CD4-positive, alpha-beta T cell treated with Interleukin-12 subunit alpha and Interleukin-12 subunit beta, for 1 hour (primary cell): ENCODE measurements at places on chromosomes 1 and 21.

GRCh38 chr1:81071969-81072753 lies 728.6 kb upstream of the ADGRL2 start:
- no peak for DNase-seq

DNA sequence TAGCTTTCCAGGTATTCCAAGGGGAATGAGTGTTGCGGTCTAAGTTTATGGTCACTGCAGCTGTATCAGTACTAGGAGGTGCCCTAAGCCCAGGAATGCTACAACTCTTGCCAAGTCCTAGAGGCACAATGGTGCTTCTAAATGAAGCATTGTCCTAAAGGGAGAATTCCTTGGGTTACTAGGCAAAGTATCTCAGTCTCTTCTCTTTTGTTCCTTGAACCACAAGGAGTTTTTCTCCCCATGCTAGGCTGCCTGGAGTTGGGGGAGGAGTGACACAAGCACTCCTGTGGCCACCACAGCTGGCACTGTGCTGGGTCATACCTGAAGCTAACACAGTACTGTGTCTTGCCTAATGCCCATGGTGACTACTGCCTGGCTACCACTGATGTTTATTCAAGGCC lies 50.7 kb downstream of the KMO start:
- no peak for DNase-seq

GRCh38 chr1:1230656-1231399 lies 973 bp downstream of the SDF4 start:
- no peak for DNase-seq

DNA sequence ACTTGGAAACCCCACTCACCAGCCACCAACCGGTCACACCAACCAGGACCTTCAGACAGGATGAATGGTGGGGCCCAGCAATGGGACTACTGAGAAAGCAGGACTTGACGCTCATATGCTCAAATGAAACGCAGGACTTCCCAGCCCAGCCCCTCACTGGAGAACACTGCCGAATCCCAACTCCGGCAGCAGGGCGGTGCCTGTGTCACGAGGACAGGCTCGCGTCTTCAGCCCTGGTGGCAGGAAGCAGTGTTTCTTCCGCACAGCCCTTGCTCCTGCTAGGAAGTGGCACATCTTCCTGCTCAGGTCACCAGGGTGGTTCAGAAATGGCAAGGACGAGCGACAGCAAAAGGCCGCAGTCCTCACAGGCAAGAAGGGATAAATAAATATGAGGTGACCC lies 38.9 kb downstream of the CD58 start:
- no peak for DNase-seq

GRCh38 chr1:209643285-209644020 lies 8.8 kb downstream of the LAMB3 start:
- no peak for DNase-seq

DNA sequence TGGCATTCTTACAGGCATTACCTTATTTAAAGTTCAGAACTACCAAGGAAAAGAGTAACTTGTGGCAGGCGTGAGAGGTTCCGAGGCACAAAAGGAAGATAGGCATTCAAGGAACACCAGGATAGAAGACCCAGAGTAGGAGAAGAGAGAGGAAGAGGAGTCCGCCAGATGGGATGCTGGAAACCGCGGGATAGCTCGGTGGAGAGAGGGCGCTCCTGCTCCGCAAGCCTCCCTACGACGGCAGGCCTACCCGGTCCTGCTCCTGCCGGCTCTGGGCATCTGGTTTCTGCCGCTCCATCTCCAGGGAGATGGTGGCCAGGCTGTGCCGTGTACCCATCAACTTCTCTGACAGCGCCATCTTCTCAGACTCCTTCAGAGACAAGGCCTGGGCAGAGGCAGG lies 5.4 kb upstream of the NBPF1 start:
- DNase-seq: no peak

GRCh38 chr1:6694121-6694713 lies 7.4 kb downstream of the DNAJC11 start:
- no peak for DNase-seq

DNA sequence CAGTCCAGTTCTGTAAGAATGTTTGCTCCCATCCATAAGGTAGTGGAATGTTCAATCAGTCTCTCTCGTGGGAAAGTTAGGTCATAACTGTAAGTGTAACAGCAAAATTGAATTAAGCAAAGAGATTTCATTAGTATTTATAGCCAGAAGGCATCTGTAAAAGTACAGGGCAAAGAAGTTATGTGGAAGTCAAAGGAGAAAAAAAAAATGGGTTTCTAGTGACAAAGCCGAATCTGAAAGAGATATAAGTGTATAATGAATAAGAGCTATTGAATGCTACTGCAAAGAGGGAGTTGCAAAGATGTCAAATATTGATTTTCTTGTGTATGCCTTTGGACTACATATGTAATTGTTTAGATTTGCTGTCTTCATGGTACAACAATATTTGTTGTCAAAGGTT lies 47.4 kb upstream of the FOXD3 start:
- no peak for DNase-seq

DNA sequence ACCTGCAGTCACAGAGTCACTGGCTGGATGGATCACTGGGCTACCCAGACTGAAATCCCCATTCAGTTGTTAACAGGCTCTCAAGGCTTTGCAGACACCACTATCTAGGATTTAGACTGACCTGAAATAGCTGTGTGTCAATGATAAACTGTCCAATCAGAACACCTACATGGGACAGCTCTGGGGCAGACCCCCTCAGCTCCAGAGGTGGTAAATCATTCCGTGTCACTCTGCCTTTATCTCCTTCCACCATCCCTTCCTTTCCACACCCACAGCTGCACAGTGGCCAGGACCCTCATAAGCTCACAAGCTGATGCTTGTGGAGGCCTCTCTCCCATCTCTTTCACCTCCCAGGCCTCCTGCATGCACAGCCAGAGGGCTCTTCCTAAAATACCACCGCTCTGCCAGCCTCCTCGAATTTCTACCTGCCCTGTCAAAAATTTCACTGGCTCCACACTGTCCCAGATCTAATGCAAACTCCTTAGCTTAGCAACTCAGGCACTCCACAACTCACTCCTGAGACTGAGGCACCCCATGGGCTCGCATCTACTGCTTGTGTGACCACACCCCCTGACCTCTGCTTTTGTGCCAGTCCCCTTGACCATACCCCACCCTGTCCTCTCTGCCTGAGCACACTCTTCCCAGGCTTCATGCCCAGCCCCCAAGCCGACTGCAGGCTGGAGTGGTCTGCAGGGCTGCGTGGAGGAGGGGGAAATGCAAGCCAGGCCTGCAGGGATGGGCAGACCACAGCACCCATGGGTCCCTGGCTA lies 5.8 kb downstream of the CAPZB start:
- no peak for DNase-seq

DNA sequence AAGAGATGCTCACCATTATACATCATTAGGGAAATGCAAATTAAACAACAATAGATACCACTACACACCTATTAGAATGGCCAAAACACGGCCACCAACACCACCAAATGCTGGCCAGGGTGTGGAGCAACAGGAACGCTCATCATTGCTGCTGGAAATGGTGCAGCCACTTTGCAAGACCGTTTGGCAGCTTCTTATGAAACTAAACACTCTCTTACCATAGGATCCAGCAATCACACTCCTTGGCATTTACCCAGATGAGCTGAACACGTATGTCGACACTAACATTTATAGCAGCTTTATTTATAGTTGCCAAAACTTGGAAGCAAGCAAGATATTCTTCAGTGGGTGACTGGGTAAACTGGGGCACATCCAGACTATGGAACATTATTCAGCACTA lies 28.9 kb upstream of the ADARB1 start:
- DNase-seq: no peak

DNA sequence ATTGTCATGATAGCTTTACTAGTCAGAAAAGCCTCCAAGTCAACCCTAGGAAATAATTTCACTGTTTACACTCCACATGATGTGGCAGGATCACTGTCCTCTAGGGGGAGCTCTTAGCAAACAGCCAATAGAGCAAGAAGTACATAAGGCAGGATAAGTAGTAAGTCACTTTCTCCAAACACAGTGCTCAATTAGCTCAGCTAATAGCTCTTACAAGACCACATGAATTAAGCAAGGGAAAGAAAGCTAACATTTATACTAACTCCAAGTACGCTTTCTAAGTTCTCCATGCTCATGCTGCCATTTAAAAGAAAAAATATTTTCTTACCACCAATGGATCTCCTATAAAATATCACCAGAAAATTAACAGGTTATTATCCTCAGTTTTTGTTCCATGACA lies 66.9 kb upstream of the LRIF1 start:
- DNase-seq: peak; percentile 72

DNA sequence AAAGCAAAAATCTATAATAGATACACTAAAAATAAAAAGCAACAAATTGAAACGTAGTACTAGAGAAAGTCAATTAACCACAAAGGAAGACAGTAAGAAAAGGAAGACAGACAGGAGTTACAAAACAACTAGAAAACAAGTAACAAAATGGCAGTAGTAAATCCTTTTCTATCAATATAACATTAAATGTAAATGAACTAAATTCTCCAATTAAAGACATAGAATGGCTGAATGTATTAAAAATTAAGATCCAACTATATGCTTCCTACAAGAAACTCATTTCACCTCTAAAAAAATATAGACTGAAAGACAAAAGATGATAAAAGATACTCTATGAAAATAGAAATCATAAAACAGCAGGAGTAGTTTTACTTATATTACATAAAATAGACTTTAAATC lies 79.1 kb downstream of the CTH start:
- DNase-seq: no peak

DNA sequence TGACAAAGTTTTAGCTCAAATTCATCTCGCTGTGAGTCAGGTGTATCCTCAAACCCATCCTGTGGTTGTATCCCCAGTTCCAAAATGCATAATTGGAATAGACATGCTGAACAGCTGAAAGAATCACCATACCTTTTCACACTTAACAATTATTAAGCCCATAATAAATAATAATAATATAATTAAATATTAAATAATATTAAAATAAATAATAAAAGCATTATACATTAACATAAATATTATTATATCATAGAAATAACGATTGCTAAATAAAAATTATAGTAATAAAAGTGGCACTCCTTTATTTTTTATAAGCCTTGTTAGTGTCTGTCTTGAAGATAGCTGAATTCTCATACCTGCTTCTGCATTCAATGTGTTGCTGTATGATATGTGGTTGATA lies 257.5 kb upstream of the B3GALT2 start:
- no peak for DNase-seq

GRCh38 chr1:23244256-23244761 lies 27.0 kb upstream of the HTR1D start:
- no peak for DNase-seq

GRCh38 chr21:18832950-18833349 lies 429.4 kb upstream of the TMPRSS15 start:
- no peak for DNase-seq

- DNase-seq: no peak
Measured at GRCh38 chr1:66873111-66873510, 51.5 kb downstream of the DNAI4 start.

DNA sequence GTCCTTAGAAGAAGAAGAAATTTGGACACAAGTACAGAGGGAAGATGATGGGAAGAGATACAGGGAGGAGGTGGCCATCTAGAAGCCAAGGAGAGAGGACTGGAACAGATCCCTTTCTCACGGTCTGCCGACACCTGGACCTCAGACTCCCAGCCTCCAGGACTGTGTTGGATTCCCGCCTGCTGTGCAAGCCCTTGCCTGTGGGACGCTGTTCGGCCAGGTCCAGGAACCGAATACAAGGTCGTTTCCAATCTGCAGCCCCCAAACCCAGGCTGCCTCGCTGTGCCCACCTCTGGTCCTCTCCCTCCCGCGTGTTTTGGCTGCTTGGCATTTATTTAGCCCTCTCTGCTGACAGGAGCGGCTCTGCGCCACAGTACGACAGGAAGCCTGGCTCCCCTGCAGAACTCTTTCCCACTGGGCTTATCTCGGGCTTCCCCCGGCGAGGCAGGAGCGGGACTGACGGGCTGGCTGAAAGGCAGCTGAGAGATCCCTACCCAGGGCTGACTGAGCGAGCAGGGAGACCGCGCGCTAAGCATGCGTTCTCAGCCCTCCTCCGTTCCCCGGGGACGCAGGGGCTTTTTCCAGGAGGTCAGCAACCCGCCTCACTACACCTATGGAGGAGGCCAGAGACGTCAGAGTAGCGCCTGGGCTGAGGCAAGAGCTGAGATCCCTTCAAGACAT lies 238.4 kb downstream of the TNR start:
- no peak for DNase-seq

DNA sequence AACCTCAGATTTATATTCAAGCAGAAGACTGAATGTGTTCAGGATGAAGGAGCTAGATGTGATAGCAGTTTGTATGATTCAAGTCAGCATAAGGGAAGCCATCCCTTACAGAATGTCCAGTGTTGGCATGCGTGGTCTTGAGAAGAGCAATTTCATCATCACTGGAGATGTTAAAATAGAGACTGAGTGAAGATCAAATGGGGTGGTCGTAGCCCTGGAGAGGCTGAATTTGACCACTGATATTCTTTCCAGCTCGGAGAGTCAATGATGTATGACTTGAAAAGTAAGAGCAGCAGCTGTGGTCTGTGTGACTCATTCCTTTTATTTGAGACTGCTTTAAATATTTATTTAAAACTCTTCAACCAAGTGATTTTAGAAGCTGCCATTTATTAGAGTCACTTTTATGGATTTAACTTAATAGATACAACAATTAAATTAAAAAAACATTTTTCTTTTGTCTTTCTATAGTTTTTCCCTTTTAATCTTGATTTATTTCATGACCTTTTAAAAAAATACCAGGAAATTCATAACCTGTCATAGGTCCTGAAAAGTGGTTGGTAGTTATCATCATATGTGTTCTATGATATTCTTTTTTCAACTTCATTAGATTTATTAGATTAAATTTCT lies 15.5 kb downstream of the FMN2 start:
- no peak for DNase-seq

DNA sequence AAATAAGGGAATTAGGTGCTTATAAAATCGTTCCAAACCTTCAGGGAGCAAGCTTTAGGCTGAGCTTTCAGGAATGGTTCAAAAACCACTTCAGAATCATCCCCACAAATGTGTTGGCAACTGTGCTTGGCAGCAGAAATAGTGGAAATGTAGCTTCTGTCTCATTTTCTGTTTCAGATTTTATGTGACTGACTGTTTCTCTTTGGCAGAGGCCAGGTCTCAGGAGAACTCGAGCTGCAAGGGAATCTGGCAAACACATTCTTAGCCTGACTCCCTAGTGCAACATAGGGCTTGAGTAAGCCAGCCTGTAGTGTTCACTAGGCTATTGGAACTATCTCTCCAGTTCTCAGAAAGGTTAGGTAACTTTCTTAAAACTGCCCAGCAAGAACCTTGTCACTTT lies 128.6 kb downstream of the PLA2G4A start:
- DNase-seq: no peak
